NCI-H187 (cell line): ENCODE measurements at places on chromosomes 12 and 14.

GRCh38 chr12:49335955-49336644 lies 888 bp downstream of the C1QL4 start:
- no peak for DNase-seq

DNA sequence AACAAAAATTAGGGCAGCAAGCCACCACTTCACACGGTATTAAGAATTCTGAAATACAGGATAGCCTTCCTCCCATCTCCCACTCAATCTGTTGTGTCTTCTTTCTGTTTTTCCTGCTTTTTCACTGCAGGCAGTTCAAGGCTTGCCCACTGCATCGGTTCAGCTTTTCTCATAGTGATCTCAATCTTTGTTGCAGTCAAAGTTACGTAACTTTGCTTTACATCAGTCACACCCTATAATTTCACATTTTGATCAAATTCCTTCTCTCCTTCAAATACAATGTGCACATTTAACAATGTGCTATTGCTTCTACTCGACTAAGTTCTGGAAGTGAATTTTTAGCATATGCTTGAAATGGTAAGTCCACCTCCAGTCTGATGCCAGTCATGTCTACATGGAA lies 217.6 kb downstream of the EFCAB11 start:
- no peak for DNase-seq

GRCh38 chr12:68342966-68343365 lies 10.8 kb upstream of the MDM1 start:
- peak; percentile 83 for DNase-seq

GRCh38 chr14:104286496-104286895 lies 148.1 kb downstream of the KIF26A start:
- DNase-seq = no peak
